A549 (cell line): ENCODE measurements at places on chromosomes 1 and 21. TPM values are rescaled to one million over a fixed set of nuclear protein-coding genes. Genes with fewer than 3 reads are reported as not detected.
A peak's percentile ranks its signal among the peaks of the same experiment; 100 is the strongest.

GPR3 gene
- 0.64 to 0.95 TPM (median 0.76 TPM) in 3 replicates for polyA plus RNA-seq

DNA sequence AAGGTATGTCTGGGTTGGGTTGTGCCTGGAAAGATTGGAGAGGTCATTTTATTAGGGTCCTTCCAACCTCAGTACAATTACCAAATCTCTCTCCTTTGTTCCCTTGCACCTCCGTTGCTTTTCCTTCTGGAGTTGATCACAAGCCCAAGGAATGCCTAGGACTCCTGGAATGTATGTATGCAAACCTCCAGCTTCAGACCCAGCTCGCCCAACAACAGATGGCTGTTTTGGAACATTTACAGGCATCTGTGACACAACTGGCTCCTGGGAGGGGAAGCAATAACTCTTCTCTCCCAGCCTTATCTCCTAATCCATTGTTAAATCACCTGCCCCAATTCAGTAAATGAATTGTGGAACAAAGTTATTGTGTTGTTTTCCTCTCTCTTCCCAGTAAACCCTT is 8.3 kb downstream of the TSACC start:
- DNase-seq = no peak

GRCh38 chr1:149937759-149938158 is 1.1 kb upstream of the MTMR11 start:
- DNase-seq = no peak

DNA sequence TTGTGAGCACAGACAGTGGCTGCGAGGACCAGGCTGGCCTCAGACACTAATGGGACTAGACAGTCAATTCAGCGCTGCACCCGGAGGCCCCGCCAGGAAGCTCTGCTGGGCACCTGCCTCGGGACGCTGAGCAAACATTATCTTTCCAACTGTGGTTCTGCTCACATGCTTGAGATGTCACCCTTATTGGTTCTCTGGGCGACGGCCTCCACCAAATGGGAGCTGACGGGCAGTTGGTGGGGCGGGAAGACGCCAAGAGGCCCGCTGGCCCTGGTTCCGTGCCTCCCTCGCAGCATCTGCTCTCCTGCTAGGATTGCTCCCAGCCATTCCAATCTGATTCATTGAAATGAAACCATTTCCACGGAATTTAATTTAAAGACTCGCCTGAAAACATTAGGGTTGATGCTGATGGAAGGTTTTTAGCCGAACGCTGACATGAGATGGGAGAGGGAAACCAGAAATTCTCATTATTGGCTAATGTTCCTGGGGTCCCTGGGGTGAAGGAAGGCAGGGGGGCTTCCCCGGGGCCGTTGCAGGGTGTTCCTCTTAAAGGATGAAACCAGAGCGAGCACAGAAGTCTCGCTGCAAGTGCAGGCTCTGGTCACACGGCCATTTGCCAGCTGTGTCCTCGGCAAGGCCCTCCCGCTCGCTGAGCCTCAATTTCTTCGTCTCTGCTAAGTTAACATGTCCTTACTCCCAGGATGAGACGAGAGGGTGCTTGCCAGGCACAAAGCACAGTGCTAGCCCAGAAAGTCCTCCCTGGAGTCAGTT is 512.2 kb downstream of the NPHP4 start:
- no peak for DNase-seq

DNA sequence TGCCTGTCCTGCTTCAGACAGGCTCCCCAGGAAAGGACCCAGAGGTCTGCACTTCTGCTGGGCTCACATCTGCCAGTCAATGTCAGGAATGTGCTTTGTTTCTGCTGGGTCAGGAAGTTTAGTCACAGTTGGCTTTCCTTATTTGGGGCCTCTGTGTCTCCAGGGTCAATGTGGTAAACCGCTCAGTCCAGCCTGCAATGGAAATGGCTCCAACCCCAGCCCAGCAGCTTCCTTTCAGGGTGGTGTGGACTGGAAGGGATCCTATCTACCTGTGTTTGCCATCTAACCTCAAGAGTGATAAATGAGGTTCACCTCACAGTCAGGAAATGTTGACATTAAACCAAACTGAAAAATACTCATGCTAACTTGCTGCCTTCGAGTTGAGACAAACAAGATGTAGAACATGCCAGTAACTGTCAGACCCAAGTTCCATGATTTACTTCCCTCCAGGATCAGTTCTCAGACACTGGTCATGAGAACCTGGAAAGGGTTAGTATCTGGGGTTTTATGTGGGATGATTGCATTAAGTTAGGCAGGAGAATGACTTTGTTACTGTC is 20.3 kb downstream of the ENO1 start:
- DNase-seq = no peak

C4BPB gene
- polyA plus RNA-seq = 4.9 to 9.5 TPM (median 5.1 TPM) in 3 replicates

- no peak for DNase-seq
Measured at GRCh38 chr1:156495401-156496140, 5.0 kb downstream of the MEF2D start.

DNA sequence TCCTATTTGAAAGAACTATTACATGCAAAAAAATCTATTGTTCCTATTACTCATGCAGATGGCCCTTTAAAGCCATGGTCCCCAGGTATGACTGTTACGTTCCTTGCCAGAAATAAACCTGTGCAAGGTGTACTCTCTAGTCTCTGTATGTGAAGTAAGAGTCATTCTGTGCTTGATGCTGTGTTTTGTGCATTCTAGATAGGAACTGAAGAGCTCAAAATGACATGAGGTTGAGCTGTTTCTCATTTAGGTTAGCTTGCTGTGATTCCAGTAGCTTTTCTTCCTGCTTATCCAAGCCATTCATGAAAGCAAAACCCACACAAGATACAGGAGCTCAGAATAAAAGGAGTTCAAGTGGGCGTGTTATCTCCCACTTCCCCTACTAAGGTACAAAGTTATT is 64.3 kb upstream of the ZNF326 start:
- DNase-seq = no peak

DNA sequence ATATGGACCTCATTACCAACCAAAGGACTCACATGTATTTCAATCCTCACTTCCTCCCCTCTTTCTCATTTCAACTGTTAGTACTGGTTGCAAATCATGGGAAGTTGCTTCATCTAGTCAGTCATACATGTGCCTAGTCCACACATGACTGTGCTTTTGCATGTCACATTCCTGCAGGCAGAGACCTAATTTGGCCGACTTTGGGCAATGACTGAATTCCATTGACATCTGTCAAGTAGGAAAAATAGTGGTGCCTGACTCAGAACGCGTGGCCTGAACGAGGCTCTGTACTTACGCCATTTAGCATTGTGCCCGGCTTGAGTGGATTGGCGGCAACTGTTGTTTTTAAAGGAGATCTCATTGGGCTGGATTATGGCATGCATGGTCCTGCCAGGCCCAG is 18.0 kb downstream of the PTPRU start:
- no peak for DNase-seq

- DNase-seq = no peak
Measured at GRCh38 chr1:111517469-111518225, 14.2 kb upstream of the ADORA3 start.

IL24 gene
- 0.07 TPM in 1 of 3 replicates, not detected in the others for polyA plus RNA-seq

- DNase-seq = no peak
Measured at GRCh38 chr1:115035652-115036051, 6.0 kb downstream of the TSHB start.

- DNase-seq = no peak
Measured at GRCh38 chr1:201172326-201172725, 18.1 kb upstream of the TMEM9 start.

DNA sequence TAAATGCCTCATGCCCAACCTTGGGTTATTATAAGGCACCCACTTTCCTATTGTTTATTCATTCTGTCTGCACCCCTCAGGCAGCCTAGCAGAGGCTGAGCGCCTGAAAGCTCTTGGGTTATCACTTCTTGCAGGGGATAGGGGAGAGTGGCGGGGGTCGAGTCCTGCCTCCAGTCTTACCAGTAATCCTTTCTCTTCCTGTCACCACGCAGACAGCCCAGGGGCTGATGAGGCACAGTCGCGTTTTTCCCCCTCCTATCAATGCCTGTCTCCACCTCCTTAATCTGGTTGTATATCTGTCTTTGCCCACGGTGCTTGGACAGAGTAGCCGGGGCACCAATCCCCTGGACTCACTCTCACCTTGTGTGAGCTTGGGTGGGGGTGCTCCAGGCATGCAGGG is 733.1 kb downstream of the MATN1 start:
- DNase-seq = no peak

BSND gene
- not detected in 3 replicates for polyA plus RNA-seq

DNA sequence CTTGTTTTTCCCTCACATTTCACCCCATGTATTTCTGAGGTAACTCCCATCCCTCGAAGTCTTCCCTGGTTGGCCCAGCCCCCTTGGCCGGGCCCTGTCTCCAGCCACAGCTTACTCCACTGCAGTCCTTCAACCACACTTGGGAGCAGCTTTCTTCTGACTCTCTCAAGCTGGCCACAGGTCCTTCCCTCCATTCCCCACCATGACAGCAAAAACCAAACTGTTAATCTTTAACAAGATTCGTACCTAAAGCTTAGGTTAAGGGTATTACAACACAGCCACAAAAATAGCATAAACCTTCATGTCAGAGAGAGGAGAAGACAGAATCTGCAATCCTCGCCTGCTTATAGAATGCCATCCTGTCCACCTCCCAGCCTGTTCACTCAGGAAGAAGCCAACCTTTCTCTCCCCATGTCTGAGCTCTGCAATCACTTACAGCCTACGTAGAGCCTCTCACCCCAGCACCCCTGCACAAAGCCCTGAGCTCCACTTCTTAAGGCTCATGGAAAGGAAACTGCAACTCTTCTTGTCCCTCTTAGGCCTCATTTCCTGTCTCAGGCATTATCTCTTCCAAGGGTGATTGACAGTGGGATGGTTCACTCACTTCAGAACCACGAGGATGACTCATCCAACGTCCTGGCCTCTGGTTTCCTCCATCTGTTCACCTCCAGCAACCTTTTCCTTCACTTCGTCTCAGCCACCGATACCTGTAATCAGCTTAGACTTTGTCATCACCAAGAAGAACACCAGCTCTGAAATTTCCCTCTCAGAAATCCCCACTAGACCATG is 72.8 kb downstream of the CD2 start:
- DNase-seq = no peak

TSHB gene
- not detected in 3 replicates for polyA plus RNA-seq

DNA sequence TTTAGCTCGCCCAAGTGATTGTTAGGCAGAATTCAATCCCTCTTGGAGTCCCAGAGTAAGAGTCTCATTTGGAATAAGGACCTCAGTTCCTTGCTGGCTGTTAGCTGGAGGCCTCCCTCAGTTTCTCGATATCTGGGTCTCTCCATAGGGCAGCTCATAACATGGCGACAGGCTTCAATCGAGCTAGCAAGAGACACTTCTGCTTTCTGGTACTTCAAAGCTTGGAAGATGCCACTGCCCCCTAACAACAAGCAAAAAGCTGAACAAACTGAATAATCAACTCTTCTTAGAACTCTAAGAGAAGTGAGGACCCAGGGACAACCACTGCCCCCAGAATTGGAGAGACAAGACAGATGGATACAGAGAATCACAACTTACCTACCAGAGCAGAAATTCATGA is 86.2 kb downstream of the TEX35 start:
- DNase-seq = no peak

RCSD1 gene
- 0.04 TPM in 1 of 3 replicates, not detected in the others for polyA plus RNA-seq

GRHL3 gene
- 0.58 to 0.71 TPM (median 0.59 TPM) in 3 replicates for polyA plus RNA-seq

LRRC38 gene
- polyA plus RNA-seq = not detected in 3 replicates

GRCh38 chr1:186304982-186305949 is 69.8 kb downstream of the TPR start:
- peak; percentile 53 for DNase-seq

GUCA2A gene
- polyA plus RNA-seq = not detected in 3 replicates

DNA sequence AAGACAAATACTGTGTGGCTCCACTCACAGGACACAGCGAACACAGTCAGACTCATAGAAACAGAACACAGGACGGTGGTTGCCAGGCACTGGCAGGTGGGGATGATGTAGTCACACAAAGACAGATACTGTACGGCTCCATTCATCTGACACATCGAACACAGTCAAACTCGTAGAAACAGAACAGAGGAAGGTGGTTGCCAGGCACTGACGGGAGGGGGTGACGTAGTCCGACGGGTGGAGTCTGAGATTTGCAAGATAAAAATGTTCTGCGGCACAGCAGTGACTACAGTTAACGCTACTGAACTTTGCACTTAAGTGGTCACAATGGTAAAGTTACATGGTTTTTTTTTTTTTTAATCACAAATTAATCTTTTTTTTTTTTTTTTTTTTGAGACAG is 18.7 kb downstream of the C21orf58 start:
- DNase-seq = no peak

DNA sequence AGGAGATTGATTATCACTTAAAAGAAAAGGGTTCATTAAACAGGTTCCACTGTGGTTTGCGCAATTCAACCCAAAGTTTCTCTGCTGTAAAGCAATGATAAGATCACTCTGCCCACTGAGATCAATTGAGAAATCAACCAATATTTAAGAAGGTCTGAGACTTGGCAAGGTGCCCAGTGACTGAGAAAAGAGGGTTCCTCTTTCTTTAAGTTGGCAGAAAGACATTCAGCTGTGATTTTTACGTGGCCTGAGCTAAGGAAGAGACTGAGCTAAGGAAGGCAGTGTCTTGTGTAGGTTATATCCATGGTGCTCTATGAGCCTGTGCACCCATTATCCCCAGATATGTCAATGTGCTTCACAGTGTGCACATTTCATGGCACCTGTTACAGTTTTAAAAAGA is 344.1 kb downstream of the DISC1 start:
- DNase-seq = no peak

ALG14 gene
- 5.4 to 7.1 TPM (median 5.7 TPM) in 3 replicates for polyA plus RNA-seq

GRCh38 chr21:40976198-40977109 is 129.5 kb upstream of the DSCAM start:
- DNase-seq = no peak

MARK1 gene
- 0.05 to 0.22 TPM (median 0.05 TPM) in 3 replicates for polyA plus RNA-seq

DNA sequence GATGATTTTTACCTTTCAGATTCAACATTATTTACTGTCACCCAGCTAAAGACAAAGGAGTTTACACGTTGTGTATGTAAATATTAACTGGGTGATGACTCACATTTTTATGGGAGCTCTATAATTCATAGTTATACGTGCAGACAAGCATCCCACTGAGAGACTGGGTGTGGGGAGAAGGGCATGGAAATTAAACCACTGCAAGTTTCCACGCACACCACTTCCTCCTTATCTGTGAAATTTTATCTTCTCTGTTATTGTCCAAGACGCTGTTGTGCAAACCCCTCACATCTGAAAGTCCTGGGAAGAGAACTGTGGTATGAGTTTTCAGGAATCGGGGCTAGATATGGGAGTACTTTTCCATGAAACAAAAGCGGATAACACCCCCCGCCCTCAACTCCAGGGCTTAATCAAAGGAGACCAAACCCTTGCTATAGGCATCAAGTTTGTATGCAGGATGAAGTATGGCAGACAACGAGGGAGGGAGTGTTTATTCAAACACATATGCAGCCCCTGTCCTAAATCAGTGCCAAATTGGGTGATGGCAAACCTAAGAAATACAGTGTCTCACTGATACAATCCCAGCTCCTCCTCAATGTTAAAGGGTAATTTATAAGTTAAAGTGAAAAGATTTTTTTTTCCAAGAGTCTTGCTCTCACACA is 23.3 kb upstream of the DPT start:
- peak; percentile 49 for DNase-seq

- DNase-seq = no peak
Measured at GRCh38 chr21:40152476-40152875, 285.2 kb downstream of the PCP4 start.

CSF1 gene
- 35.1 to 42.4 TPM (median 37.5 TPM) in 3 replicates for polyA plus RNA-seq

GRCh38 chr1:6243993-6244392 is at the start of gene HES3:
TSS of gene HES3 (plus strand) at chr1:6244179. CDS start at chr1:6244366, 187 bp downstream.
- DNase-seq = no peak

CELA2B gene
- not detected in 3 replicates for polyA plus RNA-seq

KIF2C gene
- 25.7 to 30.0 TPM (median 26.9 TPM) in 3 replicates for polyA plus RNA-seq
